ENCODE measurements at places on chromosomes 4 and X.

GRCh38 chr4:161546902-161547301 is 616.9 kb downstream of the FSTL5 start:
- DNase-seq, result no peak

DNA sequence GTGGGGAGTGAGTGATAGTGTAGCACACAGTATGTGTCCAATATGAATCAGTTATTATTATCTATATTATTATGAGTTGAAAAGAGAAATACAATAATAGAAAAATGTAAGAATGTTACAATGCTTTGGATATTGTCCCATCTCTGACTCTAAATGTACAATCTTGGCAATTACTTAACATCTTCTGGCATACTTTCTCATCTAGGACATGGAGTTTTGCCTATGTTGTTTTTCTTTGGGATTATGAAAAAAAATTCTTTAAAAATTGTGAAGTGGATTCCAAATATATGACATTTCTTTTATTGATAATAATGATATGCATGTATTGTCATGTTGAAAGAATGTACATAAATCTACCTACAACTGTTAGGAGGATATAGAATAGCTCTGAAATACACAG is 84.1 kb downstream of the TBCK start:
- DNase-seq, result no peak

GRCh38 chr4:19346636-19347035 is 905.1 kb upstream of the SLIT2 start:
- DNase-seq, result no peak

DNA sequence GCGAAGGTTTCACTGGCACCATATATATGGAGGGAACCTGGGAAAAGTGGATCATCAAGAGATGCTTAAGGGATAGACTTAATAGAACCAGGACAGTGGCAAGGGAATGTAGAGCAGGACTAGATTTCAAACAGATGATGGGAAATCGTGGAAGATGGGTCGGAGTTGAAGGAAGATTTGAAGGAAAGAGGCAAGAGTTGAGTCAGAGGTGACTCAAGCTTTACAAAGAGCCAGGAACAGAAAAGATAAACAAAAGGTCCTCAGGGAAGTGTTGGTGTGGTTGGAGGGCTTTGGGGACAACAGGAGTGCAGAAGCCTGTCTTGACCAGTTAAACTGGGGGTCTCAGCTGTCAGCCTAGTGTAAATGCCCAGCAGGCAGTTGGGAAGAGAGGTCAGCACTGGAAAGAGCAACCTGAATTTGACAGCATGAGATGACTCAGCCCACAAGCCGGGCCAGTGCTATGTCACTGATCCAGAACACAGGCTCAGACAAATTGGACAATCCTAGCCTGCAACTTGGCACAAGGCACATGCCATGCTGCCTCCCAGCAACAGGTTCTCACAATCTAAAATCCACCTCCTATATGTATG is 230.5 kb downstream of the IDS start:
- no peak for DNase-seq

DNA sequence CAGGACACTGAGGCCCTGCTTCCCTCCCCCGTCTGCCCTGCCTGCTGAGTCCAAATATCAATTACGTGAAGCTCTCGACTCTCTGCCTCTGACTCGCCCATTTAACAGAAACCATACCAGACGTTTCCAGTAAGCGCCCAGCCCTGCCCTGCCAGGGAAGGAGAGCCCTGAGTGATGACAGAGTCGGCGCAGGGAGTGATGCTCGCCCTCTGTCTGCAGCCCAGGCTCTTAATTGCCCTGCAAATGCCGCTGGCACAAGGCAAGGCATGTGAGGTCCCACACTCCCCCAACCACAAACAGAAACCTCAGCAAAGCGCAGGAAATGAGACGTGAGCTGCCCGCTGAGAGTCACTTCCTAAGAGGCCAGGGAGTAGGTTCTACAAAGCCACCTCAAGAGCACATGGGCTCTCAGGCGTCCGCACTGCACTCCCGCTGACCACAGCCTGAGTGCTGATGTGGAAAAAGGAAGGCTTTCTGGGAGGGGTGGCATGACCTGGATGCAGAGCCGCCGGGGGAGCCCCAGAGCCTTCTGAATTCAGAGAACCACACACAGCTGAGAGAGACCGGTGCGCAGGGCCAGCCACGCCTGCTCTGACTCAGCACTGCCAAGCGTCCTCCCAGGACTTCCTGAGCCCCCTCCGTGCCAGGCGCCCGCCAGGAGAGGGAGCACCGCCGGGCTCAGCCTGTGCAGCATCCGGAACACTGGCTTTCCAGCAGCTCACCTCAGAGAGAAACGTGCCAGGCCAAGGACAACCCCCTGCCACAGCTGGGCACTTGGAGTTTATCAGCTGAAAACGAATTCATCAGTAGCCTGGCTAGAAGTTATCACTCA is 5.3 kb downstream of the ZFYVE28 start:
- DNase-seq, result peak; percentile 76

DNA sequence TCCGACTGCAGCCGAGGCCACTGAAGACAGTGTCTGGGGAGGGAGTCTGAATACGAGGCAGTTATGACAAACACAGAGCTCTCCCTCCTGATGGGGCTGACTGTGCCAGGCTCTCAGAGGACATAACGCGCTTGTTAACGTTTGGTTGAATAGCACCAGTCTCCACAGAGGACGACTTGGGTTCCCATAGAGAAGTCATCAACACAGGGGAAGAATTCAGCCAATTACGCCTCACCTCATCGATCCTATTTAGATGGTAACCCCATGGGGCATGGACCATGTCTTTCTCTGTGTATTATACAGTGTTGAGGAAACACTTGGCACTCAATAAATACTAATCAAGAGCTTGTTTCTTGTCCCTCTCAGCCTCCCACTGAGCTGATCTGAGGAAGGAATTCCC is 642.6 kb upstream of the LCORL start:
- no peak for DNase-seq

- no peak for DNase-seq
These were observed 27.5 kb downstream of the CCDC149 start for GRCh38 chr4:24885342-24885741.
